Fibroblast of lung (primary cell): ENCODE measurements at places on chromosomes 16 and 17. TPM values are rescaled to one million over a fixed set of nuclear protein-coding genes. Genes with fewer than 3 reads are reported as not detected.

The GAS7 gene
- total RNA-seq: 2.6 and 6.4 TPM in 2 replicates

The MKS1 gene
- total RNA-seq: 13.1 and 17.8 TPM in 2 replicates

- DNase-seq: no peak
Measured at GRCh38 chr17:40203131-40203530, 16.0 kb upstream of the WIPF2 start.

- DNase-seq: no peak
Measured at GRCh38 chr16:7744546-7745264, 412.1 kb downstream of the RBFOX1 start.

GRCh38 chr16:52773026-52773425, 226.1 kb upstream of the TOX3 start:
- DNase-seq: no peak
